ENCODE measurements at places on chromosomes 6 and 20. TPM values are rescaled to one million over a fixed set of nuclear protein-coding genes. Genes with fewer than 3 reads are reported as not detected.

Gene HLA-DOB
- 2.2 TPM for total RNA-seq

Gene TDRD6
- total RNA-seq = not detected

Gene FGD2
- not detected for total RNA-seq

Gene TMEM151B
- not detected for total RNA-seq

Gene LY6G6F
- not detected for total RNA-seq

Gene APOM
- total RNA-seq = 0.51 TPM

Gene SLC2A10
- 43.6 TPM for total RNA-seq

Gene CD40
- total RNA-seq = 3.3 TPM

Gene C6orf58
- total RNA-seq = 0.35 TPM

Gene OARD1
- total RNA-seq = 9.5 TPM

Gene LHFPL5
- total RNA-seq = not detected

Gene GOPC
- 28.6 TPM for total RNA-seq

Gene DPPA5
- not detected for total RNA-seq

Gene NT5E
- 65.3 TPM for total RNA-seq

Gene MYMX
- 0.60 TPM for total RNA-seq

Gene NQO2
- total RNA-seq = 37.3 TPM

Gene GPR63
- 0.47 TPM for total RNA-seq

Gene SLC22A2
- total RNA-seq = not detected

Gene PRR18
- not detected for total RNA-seq

Gene RGS19
- 7.9 TPM for total RNA-seq

Gene PACSIN1
- total RNA-seq = 0.09 TPM

Gene BIRC7
- total RNA-seq = not detected

Gene POU5F1
- total RNA-seq = not detected

Gene PDYN
- total RNA-seq = not detected

Gene CST4
- not detected for total RNA-seq

Gene SLC44A4
- not detected for total RNA-seq

Gene CPXM1
- total RNA-seq = 13.2 TPM

Gene MUC22
- not detected for total RNA-seq

Gene NKAIN2
- not detected for total RNA-seq

Gene NMBR
- total RNA-seq = not detected

Gene ARFGEF3
- total RNA-seq = 0.12 TPM

Gene SLPI
- total RNA-seq = 19.5 TPM

Gene ZNF311
- 1.8 TPM for total RNA-seq

Gene MPC1
- total RNA-seq = 37.5 TPM

Gene PPP1R3G
- 4.0 TPM for total RNA-seq

Gene COL12A1
- total RNA-seq = 170 TPM

Gene C6orf163
- total RNA-seq = 0.09 TPM

Gene ADGRB3
- 2.3 TPM for total RNA-seq

Gene EPPIN
- not detected for total RNA-seq

Gene ESR1
- total RNA-seq = not detected

Gene FAM217A
- not detected for total RNA-seq

Gene RIOK1
- 48.6 TPM for total RNA-seq

Gene CDH26
- total RNA-seq = not detected

Gene CAGE1
- not detected for total RNA-seq

Gene CALHM5
- 1.4 TPM for total RNA-seq

Gene STMN3
- total RNA-seq = 49.7 TPM

Gene KCNQ5
- 0.17 TPM for total RNA-seq

Gene LATS1
- total RNA-seq = 6.9 TPM

Gene HECA
- total RNA-seq = 11.9 TPM

Gene SLC24A3
- 1.5 TPM for total RNA-seq

Gene HLA-DQB2
- not detected for total RNA-seq

Gene RSPH9
- 1.2 TPM for total RNA-seq
